ENCODE measurements at places on chromosomes 5 and 9.
A peak's percentile ranks its signal among the peaks of the same experiment; 100 is the strongest.

GRCh38 chr5:16819522-16820167 lies 116.4 kb downstream of the MYO10 start:
- no peak for DNase-seq

DNA sequence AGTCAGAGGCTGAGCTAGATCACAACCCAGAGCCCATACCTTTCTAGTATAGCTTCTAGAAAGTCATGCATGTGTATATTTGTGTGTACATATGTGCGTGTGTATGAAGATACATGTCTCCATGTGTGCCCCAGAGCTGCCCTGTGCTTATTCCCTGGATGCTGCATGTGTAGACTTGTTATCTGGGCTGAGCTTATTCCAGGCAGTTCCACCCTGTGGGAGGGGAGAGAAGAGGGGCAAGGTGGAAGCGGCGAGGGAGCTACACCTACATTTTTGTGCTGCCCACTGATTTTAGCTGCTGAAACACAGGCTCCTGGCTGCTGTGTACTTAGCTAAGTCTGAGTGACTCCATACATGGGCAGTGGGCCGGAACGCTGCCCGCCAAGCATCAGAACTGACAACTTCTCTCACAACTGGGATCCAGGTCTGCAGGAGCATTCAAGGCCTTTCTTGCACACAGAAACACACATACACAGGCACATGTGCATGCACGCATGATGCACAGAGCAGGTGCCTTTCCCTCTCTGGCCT lies 38.0 kb upstream of the XPA start:
- DNase-seq: no peak

GRCh38 chr5:96747720-96748119 lies 60.0 kb downstream of the ERAP1 start:
- DNase-seq: no peak

- DNase-seq: no peak
Measured at GRCh38 chr9:131867611-131868192, 127.8 kb upstream of the RAPGEF1 start.

GRCh38 chr5:76715736-76716455 lies at the start of gene F2R:
TSS of gene F2R (plus strand) at chr5:76716126. CDS start at chr5:76716308, 182 bp downstream.
- DNase-seq: peak; percentile 65

GRCh38 chr5:177040814-177041420 lies 18.4 kb downstream of the ZNF346 start:
- no peak for DNase-seq

- DNase-seq: no peak
Measured at GRCh38 chr5:96788112-96788749, 19.5 kb downstream of the ERAP1 start.

DNA sequence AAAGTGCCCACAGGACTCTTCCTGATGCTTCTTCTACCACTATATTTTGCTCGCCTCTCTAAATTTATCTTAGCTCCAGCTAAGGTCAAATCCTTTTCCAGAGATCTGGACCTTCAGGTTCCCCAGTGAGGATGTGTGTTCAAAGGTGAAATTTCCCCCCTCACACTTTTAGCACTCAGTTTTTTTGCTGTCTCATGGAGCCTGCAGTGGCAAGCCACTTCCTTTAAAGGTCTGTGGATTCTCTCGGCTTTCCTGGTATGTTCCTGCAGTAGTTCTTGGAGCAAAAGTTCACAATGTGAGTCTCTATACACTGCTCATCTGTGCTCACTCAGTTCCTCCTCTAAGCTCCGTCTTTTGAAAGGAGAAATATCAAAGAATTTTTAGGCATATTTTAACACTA lies 181.4 kb downstream of the LURAP1L start:
- no peak for DNase-seq

- DNase-seq: no peak
Measured at GRCh38 chr9:15641291-15641690, 88.4 kb downstream of the CCDC171 start.

GRCh38 chr5:66151030-66151429 lies 6.9 kb downstream of the SREK1 start:
- DNase-seq: no peak

DNA sequence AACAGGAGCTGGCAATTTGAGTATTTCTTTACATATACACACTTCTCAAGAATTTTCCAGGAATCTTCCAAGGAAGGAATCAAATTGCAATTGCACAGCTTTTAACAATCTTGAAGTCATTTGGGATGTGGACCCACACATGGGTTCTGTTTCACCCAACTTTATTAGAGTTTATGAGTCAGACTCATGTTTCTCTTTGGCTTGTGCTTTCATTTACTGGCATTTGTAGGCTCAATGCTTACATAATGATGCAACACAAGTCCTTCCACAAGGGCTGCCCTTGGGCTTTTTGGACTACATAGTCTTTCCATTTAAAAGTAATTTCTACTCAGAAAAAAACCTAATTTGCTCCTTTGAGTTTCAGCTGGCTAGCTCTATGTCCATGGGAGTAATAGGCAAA lies 4.6 kb upstream of the CDC37L1 start:
- DNase-seq: no peak

GRCh38 chr5:167678481-167678880 lies 613.0 kb upstream of the WWC1 start:
- DNase-seq: no peak

DNA sequence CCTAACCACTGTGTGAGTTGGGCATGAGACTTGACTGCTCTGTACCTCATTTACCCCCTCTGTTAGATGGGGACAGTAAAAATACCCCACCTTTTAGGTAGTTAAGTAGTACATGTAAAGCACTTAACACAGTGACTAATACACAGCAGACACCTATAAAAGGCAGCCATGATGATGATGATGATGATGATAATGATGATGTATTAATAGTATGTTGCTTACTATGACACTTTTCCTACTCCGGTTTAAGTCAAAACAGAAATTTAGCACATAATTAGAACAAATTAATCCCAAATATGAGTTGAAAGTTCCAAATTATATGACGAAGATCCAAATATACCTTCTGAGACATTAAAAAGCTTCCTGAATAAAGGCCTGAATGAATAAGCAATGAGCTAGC lies 222.1 kb downstream of the GAPVD1 start:
- no peak for DNase-seq

DNA sequence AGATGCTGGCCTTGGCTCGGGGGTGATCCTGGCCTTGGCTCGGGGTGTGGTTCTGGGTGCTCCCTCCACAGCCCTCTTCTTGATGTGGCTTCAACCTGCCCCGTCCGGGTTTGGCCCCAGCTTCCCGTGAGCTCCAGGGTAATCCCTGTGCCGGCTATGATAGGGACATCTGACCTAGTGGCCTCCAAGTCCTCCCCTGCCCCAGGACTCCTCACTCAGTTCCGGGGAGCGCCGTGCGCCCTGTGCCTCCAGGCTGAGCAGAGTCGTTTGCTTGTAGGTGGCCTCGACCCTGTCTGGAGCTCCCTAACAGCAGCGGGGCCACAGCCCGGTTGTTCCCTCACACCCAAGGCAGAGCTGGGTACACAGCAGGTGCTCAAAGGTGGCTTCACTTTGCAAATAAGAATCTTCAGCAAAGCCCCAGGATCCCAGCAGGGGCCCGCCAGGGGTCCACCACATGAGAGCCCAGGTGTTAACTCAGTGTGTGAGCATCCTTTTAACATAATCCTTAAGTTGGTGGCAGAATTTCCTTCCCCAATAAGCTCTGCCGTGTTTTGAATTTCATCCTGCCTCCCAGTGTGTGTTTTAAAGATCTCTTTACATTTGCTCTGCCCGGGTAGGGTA lies 32.3 kb upstream of the CEP72 start:
- no peak for DNase-seq

DNA sequence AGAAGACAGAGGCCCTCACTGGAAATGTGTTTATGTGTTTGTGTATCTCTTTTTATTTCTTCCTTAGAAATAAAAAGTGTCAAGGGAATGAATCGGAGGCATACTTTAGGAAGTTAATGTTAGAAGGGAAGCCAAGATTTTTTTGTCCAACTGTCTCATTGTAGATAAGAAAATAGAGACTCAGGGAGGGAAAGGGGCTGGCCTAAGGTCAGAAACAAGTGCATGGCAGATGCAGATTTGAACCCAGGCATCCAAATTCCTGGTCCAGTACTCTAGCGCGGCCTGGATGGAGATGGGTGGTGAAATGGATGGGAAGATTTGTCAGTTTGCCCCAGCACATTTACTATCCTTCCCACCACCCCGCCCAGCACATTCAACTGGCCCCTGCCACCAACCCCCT lies 19.8 kb upstream of the TNIP1 start:
- no peak for DNase-seq
